ENCODE measurements at places on chromosomes 2 and 18.

GRCh38 chr2:7444626-7445025, 527.4 kb downstream of the RNF144A start:
- DNase-seq: no peak

DNA sequence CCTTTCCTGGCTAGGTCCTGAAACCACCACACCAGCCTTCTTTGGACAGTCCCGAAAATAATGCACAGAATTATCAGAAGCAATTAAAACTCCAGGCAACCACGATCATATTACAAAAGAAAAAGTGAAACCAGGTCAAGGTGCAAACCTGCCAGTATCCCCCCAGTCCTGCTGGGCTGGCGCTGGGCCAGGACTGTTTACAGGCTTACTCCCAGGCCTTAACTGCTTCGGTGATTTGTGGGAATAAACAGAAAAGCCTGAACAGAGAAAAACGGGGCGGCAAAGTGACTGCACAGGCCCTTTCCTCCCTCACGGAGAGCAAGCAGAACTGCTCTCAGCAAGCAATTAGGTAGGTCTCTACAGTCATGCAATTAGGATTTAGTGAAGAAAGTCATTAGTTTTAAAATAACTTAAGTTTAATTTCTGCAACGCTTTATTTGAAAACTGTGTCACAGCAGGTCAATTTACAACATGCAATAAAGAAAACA, 1.3 kb downstream of the HDAC4 start:
- DNase-seq: peak; percentile 13

- DNase-seq: no peak
These were observed 46.7 kb upstream of the NEB start for GRCh38 chr2:151780938-151781337.

GRCh38 chr2:8720741-8721140, 38.9 kb downstream of the ID2 start:
- DNase-seq: no peak

- no peak for DNase-seq
These were observed 138.6 kb downstream of the B3GNT2 start for GRCh38 chr2:62334440-62335058.

DNA sequence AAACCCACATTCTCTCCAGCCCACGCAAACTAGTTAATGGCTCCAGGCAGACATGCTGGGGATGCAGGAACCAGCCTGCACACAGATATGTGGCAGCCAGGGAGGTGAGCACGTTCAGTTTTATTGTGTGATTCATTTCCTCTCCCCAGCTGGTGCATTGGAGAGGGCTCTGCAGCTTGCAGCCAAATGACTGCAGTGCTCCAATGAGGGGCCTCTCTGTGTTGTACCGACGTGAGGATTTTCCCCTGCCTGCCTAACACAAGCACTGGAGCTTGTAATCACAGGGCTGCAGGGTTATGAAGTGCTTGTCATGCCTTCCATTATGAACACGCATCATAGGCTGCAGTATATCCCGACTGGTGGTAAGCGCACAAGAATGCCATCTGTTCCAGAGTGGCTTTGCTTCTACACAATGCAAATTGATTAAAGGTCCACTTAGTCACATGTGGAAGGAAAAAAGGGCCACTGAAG, 92.3 kb upstream of the THUMPD2 start:
- DNase-seq: peak; percentile 88
